ENCODE measurements at places on chromosomes 4 and X. TPM values are rescaled to one million over a fixed set of nuclear protein-coding genes. Genes with fewer than 3 reads are reported as not detected.

DNA sequence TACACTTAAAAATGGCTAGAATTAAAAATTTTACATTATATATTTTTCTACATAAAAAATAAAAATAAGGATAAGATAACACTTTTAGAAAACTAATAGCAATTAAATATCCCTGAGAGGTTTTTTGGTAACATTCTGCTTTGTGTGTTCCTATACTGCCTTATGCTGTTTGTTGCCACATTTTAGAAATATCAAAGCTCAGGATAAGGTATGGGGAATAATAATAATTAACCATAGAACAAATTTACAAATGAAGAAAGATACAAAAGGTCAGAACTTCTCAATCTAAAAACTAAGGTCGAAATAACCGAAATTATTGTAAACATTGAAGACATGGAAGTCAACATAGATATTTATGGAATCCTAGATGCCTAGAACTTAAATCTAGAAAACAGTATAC is 71.4 kb downstream of the COX7B2 start:
- DNase-seq: no peak

DNA sequence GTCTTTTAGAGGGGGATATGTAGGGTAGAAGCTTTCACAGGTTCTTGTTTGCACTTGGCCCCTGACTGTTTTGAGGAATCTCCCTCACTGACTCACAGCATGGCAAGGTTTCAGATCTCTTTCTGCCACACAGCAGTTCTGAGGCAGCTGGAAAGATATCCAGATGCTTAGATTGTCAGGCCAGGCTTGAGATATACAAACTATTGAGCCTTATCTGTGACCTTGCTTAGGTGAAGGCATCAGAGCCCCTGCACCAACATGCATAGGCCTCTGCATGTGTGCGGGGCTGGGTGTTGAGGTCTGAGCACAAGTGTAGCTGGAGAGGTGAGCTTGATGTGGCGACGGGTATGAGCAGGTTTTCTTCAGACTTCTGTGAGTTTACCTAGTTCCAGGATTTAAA is 80.9 kb upstream of the MSANTD1 start:
- no peak for DNase-seq

GRCh38 chr4:2691952-2692435 is 64.1 kb downstream of the TNIP2 start:
- DNase-seq: no peak

DNA sequence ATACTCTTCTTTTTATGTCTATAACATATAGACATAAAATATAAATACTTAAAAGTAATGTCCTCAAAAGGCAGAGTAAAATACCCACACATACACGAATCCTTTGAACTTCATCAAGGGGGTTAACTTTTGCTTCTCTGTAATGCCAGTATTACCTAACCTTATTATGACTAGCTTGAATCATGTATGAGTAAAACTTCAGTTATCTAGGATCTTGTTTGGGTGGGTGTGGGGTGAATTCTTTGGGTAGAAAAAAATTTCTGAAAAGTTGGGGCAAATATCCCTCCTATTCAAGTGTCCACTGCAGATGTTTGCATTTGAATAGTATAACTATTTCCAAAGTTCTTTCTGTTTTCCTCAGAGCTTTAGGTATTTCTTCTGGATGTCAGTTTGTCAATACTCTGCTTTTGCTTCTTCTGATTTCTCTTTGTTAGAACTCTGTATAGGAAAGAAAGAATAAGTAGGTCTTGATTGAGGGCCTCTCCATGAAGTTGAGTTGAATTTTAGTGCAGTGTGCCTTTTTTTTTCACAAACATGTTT is 173.8 kb downstream of the ADGRL3 start:
- DNase-seq: no peak

DNA sequence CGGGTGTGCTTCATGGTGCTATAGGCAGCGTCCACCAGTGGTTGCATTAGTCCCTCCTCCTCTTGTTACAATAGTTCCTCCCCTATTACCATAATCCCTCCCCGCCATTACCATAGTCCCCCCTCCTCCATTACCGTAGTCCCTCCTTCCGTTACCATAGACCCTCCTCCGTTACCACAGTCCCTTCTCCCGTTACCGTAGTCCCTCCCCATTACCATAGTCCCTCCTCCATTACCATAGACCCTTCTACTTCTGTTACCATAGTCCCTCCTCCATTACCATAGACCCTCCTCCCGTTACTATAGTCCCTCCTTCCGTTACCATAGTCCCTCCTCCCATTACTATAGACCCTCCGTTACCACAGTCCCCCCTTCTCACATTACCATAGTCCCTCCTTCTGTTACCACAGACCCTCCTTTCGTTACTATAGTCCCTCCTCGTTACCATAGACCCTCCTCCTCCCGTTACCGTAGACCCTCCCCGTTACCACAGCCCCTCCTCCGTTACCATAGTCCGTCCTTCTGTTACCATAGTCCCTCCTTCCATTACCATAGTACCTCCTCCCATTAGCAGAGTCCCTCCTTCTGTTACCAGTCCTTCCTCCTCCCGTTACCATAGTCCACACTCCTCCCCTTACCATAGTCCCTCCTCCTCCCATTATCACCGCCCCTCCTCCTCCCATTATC is 129.6 kb downstream of the DHRSX start:
- DNase-seq: no peak

- peak; percentile 3 for DNase-seq
Measured at GRCh38 chr4:102299354-102300107, 45.8 kb downstream of the SLC39A8 start.

DNA sequence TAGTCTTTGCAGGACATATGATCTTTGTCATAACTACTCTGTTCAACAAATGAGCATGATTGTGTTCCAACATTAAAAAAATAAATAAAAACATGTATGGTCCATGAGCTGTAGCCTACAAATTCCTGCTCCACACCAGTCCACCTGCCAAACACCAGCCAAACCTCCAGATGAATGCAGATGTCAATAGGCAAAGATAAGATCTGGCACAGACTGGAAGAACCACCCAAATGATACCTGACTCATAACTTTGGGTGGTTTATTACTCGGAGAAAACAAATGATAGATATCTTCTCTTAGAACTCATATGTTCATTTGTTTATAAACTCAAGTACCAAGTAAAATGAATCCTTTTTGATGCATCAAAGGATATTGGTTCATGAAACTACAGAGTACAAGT is 425.1 kb downstream of the GBA3 start:
- no peak for DNase-seq

- no peak for DNase-seq
Measured at GRCh38 chrX:134895805-134896581, 94.8 kb upstream of the SMIM10 start.

CABS1 gene
- not detected for total RNA-seq

DNA sequence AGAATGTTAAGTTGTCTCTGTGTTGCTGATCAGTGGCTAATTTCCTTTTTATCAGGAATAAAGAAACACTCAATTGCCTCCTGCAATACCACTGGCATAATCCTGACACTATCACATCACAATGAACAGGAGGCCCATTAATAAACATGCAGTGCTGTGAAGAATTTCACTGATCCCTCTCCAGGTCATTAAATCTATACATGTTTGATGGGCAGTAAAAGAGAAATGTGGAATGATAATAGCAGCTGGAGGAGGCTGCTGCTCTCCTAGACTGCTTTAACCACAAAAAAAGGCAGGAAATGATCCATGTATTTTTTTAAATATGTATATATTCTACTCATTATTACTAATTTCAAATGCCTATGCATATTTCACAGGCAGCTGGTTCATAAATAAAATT is 202.1 kb downstream of the CENPC start:
- DNase-seq: no peak

GRCh38 chr4:123699880-123700771 is 303.5 kb downstream of the SPRY1 start:
- no peak for DNase-seq

DNA sequence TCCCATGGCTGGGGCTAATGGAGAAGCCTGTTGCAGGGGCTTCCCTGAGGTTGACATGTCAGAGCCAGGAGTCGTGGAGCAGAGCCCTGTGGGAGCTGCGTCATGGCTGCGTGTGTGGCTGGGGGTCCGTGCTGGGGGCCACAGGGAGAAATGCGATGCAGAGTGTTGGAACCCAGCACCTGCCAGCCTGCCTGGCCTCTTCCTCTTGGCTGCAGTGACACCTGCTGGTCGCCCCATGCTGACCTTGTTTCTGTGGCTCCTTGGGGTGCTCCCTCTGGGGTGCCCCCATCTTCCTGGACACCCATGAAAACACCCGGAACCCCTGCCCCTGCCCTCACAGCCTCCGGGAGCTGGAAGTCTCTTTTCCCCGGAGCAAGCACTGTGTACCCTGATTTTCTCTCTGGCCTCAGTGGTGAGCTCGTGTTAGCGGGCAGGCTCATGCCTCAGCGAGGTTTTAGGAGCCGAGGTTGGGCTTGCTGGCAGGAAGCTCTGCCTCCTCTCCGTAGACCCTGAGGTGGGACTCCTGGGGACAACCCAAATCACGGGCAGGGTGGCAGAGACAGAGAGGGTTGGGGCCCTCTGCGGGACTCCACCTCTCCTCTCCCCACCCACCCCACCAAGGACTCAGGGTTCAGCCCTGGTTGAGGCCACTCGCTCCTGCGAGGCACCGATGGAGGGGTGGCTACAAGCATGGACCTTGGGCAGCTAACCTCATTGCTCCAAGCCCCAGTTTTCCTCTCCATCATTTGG is 103.7 kb downstream of the SORCS2 start:
- no peak for DNase-seq

- DNase-seq: no peak
Measured at GRCh38 chr4:25552580-25553271, 102.9 kb upstream of the SLC34A2 start.

DNA sequence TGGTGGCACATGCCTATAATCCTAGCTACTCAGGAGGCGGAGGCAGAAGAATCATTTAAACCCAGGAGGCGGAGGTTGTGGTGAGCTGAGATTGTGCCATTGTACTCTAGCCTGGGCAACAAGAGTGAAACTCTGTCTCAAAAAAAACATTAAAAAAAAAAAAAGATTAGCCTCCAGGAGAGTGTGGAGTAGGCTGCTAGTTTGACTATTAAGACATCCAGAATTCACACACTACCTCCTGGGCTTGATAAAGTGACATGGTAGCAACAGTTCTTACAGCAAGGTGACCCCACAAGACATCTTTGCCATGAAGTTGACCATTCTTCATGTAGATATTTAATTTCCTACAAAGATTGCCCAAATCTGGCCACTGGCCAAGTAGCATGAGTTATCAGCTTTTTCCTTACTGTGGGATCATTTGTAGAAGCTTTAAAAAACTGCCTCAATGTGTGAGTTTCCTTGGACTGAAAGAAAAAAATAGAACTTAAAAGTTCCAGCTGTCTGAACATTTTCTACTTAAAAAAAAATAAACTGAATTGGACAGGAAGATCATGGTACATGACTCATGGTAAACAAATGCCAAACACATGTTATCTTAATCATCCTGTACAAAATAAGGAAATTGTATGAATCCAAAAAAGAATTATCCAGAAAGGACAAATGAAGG is 35.3 kb upstream of the SPRY1 start:
- DNase-seq: no peak

- no peak for DNase-seq
Measured at GRCh38 chrX:125628435-125628834, 308.8 kb downstream of the TEX13C start.

RRH gene
- 0.33 TPM for total RNA-seq

DNA sequence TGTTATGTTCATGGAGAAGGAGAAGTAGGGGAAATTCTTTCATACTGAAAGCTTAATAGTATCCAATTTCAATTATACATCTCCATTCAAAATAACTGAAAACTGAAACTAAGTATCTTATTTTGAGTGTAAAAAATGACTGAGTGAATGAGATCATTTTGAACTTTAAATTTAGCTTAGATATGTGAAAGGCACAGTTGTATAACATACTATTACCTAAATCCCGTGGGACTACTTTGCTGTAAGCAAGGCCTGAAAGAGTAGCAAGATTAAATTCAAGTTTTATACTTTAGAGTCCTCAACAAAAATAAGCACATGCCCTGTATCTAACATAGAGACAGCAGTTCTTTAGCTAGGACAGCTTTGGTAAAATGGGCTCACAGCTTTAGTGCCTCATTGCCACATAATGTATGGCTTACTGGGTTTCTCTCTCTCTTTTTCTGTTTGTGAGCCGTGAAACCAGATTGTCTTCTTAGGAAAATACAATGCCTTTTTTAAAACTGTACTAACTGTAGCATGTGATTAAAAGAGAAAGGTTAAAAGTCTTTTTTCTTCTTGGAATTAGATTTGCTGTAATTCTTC is 43.2 kb downstream of the GSTCD start:
- no peak for DNase-seq

LRRC66 gene
- total RNA-seq: 0.20 TPM

DNA sequence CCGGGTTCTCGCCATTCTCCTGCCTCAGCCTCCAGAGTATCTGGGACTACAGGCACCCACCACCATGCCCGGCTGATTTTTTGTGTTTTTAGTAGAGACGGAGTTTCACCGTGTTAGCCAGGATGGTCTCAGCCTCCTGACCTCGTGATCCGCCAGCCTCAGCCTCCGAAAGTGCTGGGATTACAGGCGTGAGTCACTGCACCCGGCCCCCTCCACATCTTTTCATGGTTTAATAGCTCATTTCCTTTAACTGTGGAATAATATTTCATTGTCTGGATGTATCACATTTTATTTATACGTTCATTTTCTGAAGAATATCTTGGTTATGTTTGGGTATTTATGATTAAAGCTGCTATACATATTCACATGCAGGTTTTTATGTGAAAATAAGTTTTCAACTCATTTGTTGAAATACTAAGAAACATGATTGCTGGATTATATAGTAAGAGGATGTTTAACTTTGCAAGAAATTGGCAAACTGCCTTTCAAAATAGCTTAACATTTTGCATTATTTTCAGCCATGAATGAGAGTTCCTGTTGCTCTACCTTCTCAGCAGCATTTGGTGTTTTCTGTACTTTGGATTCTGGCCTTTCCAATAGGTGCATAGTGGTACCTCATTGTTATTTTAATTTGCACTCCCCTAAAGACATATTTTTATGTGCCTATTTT is 591.9 kb downstream of the TECRL start:
- no peak for DNase-seq

SPANXA1 gene
- not detected for total RNA-seq

DNA sequence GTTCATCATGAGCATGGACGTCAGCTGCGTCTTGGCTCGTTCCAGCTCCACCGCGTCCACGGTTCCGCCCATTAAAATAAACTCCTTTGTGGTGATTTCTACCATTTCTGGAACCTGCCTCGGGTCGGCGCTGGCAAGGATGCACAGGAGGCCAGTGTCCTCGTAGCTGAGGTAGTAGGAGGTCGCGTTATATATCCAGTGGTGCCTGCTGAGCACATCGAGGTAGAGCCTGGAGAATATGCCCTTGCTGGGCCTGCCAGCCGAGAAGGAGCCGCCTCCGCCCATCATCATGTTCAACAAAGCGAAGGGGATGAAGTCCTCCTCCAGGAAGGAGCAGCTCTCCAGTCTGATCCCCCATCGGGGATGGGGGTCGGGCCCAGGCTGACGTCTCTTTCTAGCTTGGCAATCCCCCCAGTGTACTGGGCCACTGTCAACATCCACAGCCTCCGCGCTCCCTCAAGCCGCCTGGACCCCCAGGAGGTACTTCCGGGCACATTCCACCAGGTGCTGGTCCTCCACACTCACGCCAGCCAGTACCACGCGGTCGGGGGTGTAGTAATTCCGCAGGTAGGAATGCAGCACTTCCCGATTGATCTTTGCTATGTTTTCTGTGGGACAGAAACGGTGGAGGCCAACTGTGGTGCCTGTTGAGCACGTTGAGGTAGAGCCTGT is 120.9 kb upstream of the GRID2 start:
- DNase-seq: no peak

C4orf36 gene
- not detected for total RNA-seq

TEX13B gene
- total RNA-seq: not detected

GRCh38 chr4:142663828-142664227 is 182.3 kb downstream of the INPP4B start:
- no peak for DNase-seq

PPARGC1A gene
- not detected for total RNA-seq

Data from T-cell (primary cell).